A673 (cell line): ENCODE measurements at places on chromosomes 1 and 21.

GRCh38 chr1:180182643-180183311 is 28.1 kb downstream of the QSOX1 start:
- no peak for DNase-seq

GRCh38 chr1:185156288-185156853 is 382 bp downstream of the TRMT1L start:
- DNase-seq: no peak

DNA sequence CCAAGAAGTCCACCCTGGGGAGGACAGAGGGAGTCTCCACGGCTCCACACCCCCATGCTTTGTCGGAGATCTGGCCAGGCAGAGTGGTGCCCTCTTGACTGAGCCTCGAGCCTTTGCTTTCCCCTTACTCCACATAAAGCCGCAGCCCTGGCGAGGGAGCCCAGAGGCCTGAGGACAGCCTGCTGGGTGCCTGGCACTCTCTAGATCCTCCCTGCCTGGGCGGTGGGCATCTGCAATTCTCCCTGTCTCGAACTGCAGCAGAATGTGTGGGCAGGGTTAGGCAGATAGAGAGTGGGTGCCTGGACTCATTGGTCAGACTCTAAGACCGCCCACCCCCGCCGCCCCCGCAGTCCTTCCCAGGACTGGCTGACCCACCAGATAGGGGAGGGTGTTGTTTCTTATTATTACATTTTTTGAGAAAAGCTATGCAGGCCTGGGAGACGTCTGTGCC is 13.9 kb downstream of the EPHX1 start:
- DNase-seq: no peak

DNA sequence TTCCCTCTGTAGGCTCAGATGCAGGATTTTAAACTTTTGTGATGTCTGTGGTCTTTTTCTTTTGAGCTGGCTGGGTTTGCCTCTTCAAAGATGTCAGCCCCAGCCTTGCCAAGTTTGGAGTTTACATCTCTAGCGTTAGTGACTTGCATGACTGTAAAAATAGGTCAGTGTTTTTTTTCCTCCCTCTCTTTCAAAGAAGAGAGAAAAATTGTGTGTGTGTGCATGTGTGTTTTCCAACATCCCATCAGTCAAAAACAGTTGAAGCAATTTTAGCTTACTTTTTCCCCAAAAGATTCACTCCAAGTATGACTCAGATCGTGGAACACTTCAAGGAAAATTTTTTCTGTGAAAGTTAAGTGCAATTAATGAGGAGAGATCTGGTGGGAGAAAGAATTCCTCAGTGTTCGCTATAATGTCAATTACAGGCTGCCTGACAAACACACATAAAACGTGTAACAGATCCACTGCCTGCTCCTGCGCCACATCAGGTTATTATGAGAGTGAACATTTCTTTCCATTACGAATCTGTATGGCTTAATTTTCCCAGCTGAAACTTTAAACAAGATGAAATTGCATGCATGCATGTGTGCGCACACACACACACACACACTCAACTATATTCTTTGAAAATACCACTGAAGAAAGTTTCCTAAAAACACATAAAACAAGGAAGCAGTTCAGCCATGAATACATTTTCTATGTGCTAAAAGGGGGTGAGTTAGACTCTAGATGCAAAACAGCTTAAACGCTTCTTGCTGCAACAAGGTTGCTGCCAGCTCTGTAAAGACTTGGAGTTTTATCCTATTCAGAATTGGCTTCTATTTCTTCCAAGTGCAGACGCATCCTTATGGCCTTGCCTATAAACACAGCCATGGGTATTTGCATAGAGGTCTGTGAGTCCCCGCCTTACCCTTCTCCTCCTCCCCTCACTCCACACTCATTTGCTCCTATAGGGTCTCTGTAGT is 55.5 kb downstream of the TLR5 start:
- DNase-seq: no peak

DNA sequence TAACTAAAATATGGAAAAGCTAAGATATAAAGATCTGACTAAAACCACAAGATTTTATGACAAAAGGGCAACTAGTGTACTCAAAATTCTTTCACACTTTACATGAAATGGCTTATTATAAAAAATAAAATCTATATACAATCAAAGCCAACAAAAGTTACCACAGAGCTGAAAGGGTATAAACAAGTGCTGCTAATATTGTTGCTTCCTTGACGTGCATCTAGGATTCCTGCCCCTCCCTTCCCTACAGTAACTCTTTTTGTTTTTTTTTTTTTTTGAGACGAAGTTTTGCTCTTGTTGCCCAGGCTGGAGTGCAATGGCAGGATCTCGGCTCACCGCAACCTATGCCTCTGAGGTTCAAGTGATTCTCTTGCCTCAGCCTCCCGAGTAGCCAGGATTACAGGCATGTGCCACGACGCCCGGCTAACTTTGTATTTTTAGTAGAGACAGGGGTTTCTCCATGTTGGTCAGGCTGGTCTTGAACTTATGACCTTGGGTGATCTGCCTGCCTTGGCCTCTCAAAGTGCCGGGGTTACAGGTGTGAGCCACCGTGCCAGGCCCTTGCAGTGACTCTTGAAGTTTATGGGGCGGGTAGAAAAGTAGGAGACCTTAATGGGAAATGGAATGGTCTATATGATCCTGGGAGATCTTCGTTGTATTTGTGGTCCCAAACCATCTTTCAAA is 4.5 kb downstream of the SRSF4 start:
- DNase-seq: no peak

- no peak for DNase-seq
These were observed 5.1 kb upstream of the TMEM51 start for GRCh38 chr1:15148475-15148874.

- no peak for DNase-seq
These were observed 120.4 kb downstream of the CACHD1 start for GRCh38 chr1:64590316-64590715.

- DNase-seq: no peak
These were observed 18.6 kb downstream of the NKAIN1 start for GRCh38 chr1:31221072-31221471.

DNA sequence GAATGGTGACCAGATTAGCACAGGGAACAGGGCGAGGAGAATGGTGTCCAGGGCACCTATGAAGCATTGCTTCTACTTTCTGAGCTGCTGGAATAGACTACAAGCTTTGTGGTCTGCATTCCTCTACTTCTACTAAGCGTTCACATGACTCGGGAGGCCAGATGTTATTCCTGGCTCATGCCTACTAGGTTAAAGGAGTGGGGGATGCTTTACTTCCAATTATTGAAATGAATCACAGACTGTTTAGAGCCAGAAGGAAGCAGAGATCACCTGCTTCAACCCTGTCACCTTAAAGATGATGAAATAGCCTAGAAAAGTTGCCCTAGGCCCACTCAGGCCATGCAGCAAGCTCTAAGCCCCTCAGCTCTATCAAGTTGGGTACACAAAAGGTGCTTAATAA is 633.5 kb downstream of the KIF26B start:
- no peak for DNase-seq

GRCh38 chr21:25772686-25773085 is 37.9 kb downstream of the GABPA start:
- no peak for DNase-seq

DNA sequence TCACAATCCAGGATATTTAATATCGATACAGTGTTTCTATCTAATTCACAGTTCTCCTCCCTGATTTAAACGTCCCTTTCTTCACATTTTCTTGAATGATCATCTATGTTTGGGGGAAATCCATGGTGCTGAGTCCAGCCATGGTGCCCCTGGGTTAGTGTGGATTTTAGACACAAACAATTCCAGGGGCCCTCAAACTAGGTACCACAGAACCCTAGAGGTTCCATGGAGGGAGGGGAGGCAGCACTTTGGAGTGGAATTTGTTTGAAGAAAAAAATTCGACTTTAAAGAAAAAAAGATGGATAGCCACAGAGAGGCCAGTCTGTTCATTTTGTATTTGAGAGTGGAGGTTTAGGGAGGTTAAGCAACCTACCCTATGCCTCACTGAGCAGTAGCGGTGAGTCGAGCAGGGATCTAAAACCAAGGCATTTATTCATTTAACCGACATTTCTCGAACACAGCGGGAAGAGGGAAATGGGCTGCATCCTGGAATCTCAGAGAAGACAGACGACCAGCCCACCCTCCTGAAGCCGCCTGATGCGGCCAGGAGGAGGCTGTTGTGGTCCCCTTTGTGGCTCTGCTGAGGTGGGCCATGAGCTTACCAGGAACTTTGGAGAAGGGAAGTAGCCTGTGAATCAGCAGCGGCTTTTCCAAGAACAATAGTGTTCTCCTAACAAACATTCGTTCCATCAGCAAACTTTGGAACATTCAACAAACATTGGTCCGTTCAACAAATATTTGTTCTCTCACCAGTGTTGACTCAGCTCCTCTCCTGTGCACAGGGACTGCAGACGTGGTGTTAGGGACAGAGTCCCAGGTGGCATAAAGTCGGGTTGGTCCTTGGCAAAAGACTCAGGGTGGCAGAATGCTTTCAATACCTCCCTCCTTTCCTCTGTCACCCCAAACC is 103.5 kb upstream of the ZBTB40 start:
- no peak for DNase-seq

DNA sequence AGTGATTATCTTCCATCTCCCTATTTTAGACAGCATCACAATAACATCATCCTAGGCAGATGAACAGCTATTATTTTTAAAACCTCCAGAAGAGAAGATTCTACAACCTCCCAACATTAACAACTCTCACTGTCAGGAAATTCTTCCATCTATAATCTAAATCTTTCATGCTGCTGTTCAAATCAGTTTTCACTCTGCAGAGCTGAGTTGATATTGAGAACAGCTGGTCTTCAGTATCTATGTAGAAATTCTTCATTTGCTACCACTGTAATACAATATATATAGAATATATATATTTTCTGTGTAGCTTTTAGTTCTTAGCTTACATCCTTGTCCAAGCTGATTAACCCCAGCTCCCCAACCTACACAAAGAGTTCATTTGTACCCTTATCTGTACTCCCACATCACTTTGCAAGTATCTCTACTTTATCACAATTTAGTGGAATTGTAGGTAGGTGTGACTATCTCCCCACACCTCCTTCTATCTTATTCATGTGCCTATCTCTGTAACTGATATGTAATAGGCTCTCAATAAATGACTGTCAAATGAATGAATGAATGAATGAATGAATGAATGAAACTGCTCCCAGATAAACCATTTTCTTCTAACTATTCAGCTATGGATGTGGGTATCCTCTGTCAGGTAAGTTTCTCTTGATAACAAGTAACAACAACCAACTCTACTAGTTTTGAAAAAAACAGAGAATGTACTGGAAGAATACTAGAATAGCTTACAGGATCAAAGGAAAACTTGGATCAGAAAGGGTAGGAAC is 37.4 kb upstream of the PKN2 start:
- no peak for DNase-seq

- DNase-seq: no peak
These were observed 47.5 kb downstream of the SSX2IP start for GRCh38 chr1:84642774-84643173.

DNA sequence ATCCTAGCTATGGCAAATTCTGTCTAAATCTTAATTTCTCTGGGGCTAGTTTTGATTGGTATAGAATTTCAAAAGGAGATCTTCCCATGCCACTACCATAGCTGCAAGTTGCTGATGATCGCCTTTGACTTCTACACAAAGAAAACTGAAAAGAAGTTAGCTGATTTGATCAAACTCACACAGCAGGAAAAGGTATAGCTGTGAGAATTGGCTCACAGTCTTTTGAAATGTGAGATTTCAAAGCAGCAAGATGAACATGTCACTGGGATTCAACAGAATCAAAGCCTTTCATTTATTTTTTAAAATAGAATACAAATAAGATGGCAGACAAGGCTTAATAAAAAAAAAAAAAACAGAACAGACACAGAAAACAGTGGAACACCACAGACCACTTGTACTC is 7.5 kb upstream of the RGS1 start:
- DNase-seq: no peak

- no peak for DNase-seq
These were observed 58.8 kb downstream of the KCTD3 start for GRCh38 chr1:215625949-215626348.

GRCh38 chr1:186566140-186566855 is 105.4 kb upstream of the PDC start:
- DNase-seq: no peak

- no peak for DNase-seq
These were observed 62.1 kb downstream of the HSD3B1 start for GRCh38 chr1:119569095-119569494.
